Tibial nerve (tissue), 4 donors: ENCODE measurements at places on chromosomes 13 and 19. TPM values are rescaled to one million over a fixed set of nuclear protein-coding genes. Genes with fewer than 3 reads are reported as not detected.

The IZUMO4 gene
- total RNA-seq = 30.9 TPM

DNA sequence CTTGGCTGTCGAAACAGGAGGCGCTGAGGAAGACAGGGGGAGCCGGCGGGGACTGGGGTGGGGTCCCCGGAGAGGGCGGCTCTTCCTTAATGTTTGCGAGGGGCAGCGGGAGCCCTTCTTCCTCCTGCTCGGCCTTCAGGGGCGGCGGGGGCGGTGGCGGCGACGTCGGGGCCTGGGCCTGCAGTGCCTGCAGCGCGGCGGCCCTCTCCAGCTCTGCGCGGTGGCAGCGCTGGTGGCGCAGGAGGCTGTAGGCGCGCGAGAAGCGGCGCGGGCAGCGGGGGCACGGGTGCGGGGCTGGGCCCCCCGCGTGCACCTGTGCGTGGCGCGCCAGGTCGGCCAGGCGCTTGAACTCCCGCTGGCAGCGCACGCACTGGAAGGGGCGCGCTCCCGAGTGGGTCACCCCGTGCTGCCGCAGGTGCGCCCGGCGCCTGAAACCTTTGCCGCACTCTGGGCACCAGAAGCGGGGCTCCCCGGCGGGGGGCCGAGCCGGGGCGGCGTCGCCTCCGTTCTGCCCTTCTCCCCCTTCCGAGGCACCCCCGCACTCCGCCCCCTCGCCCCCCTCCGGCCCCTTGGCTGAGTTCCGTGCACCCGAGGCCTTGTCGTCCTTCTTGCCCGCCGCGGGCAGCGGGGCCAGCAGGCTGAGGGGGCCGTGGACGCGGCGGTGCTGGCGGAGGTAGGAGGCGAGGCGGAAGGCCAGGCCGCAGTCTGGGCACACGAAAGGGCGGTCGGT is 2.5 kb downstream of the ZNF579 start:
- DNase-seq = no peak

The CLEC17A gene
- not detected for total RNA-seq

- DNase-seq = no peak
These were observed 123.2 kb upstream of the SLC7A1 start for GRCh38 chr13:29718694-29719093.

The ZNF729 gene
- total RNA-seq = not detected

The CCDC70 gene
- not detected for total RNA-seq

- DNase-seq = peak; percentile 63
These were observed 3.9 kb upstream of the GSK3A start for GRCh38 chr19:42246143-42246921.

The ZIC2 gene
- not detected for total RNA-seq

GRCh38 chr13:52850396-52851136 is 2.1 kb upstream of the PCDH8 start:
- peak; percentile 54 for DNase-seq

The PTGIR gene
- 3.1 TPM for total RNA-seq

DNA sequence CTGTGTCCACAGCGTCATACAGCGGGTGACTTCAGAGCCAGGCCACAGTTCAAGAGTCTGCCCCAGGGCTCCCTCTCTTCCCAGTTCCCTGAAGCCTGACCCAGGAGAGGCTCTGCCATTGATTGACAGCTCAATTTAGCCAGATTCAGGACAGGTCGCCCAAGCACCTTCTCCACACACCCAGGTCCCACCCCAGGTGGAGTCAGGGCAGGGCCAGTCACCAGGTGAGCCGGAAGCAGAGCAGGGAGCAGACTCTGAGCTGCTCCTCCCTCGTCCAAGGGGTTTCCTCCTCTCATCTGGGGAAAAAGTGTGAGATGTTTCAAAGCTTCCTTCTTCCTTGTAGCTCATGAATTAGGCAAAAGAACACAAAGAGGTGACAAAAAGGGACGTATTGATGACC is 5.6 kb downstream of the CEACAM7 start:
- no peak for DNase-seq
